Memory B cell (primary cell): ENCODE measurements at places on chromosomes 6 and 20.
A peak's percentile ranks its signal among the peaks of the same experiment; 100 is the strongest.

GRCh38 chr6:89387516-89388201 lies 24.4 kb downstream of the RRAGD start:
- H3K4me1 ChIP-seq = peaks cover 8% of the 10 kb centered on the region
- H3K27ac ChIP-seq = no peak overlapping the region
- H3K4me3 ChIP-seq = peak overlapping the region; percentile 40
- peaks cover 6% of the 10 kb centered on the region for H3K27me3 ChIP-seq
- H3K36me3 ChIP-seq = no peaks in the 10 kb centered on the region

- peaks cover 8% of the 10 kb centered on the region for H3K4me1 ChIP-seq
- no peak overlapping the region for H3K4me3 ChIP-seq
- no peaks in the 10 kb centered on the region for H3K36me3 ChIP-seq
- H3K27ac ChIP-seq = no peak overlapping the region
- DNase-seq = no peak
These were observed 179.3 kb downstream of the BMP7 start for GRCh38 chr20:57087102-57087501.

GRCh38 chr6:113707194-113707593 lies 150.0 kb upstream of the MARCKS start:
- H3K27me3 ChIP-seq = no peaks in the 10 kb centered on the region
- no peaks in the 10 kb centered on the region for H3K4me1 ChIP-seq
- no peak for DNase-seq
- H3K4me3 ChIP-seq = no peak overlapping the region

- H3K4me3 ChIP-seq = no peak overlapping the region
- peak overlapping the region; percentile 85 for H3K27ac ChIP-seq
- peaks cover 26% of the 10 kb centered on the region for H3K36me3 ChIP-seq
- H3K4me1 ChIP-seq = peaks cover 51% of the 10 kb centered on the region
These were observed 100.8 kb upstream of the NEDD9 start for GRCh38 chr6:11333132-11333849.
